Lung microvascular endothelial cell (primary cell): ENCODE measurements at places on chromosomes 12 and 14.

GRCh38 chr12:75986001-75986746 is 45.4 kb downstream of the PHLDA1 start:
- no peak for DNase-seq

DNA sequence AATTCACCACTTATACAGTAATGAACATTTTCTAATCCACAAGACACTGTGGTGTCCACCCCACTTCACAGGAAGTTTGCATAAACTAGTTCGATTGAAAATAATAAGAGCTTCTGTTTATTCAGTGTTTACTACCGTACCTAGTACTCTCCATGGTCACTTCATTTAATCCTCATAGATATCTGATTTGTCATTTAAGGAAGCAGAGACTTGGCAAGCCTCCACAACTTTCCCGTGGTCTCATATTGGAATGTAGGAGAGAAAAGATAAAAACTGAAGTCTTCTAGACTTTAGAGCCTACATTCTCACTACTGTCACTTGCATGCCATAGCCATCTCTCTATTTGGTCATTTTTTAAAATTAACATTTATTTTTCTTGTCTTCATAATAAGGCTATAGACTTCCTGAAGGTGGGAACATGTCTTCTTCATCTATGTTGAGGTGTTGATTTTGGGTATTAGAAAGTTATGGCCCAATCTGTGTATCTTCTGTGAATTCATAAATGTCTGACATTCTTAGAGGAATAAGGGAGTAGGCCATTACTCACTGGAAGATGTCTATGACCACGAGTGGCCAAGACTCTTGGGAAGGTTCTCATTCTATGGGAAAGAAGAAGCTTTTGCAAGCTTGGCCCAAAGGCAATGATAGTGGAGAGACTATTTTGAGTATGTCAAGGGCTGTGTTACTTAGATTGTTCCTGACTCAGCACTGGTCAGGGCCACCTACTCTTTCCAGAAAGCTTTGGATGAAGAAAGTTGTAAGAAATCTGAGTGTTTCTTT is 423.7 kb downstream of the LRIG3 start:
- peak; percentile 23 for DNase-seq

GRCh38 chr12:56941299-56942017 is 7.2 kb upstream of the SDR9C7 start:
- DNase-seq: peak; percentile 53

DNA sequence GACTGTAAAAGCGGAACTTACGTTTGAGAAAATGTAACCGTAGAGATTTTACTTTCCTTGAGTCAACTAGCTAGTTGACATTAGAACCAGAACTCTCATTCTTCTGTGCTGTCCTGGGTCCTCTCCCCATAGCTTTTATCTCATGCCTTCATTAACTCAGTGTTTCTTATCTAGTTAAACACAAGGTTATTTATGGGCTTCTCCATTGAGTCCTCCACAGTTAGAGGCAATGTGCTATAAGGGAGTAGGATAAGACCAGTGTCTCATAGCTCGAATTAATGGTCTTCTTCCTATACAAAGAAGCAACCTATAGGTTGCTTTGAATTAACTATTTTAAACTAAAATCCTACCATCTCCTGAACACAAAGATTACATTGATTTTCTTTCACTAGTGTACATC is 129.8 kb downstream of the ACSS3 start:
- no peak for DNase-seq
